Fibroblast of the aortic adventitia (primary cell): ENCODE measurements at places on chromosomes 2 and 18.
A peak's percentile ranks its signal among the peaks of the same experiment; 100 is the strongest.

DNA sequence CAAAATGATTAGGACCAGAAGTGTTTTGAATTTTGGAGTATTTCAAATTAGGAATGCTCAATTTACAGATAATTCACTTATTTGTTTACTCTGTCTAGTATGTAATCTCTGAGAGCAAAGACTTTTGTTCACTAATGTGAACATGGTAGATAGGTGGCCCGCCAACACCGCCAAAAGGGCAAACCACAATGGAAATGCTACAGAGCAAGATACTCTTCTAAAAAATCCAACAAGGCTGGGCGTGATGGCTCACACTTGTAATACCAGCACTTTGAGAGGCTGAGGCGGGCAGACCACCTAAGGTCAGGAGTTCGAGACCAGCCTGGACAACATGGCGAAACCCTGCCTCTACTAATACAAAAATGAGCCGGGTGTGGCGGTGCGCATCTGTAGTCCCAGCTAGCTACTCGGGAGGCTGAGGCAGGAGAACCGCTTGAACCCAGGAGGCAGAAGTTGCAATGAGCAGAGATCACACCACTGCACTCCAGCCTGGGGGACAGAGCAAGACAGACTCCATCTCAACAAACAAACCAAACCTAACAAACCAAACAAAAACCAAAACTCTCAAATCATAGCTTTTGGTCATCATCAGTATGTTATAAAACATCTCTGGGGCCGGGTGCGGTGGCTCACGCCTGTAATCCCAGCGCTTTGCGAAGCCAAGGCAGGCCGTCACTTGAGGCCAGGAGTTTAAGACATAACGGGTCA, 2.4 kb downstream of the CCT4 start:
- no peak for DNase-seq

GRCh38 chr2:26054598-26055348, 20.9 kb downstream of the RAB10 start:
- DNase-seq = peak; percentile 10

- no peak for DNase-seq
These were observed 14.5 kb upstream of the SIX3 start for GRCh38 chr2:44926957-44927356.

GRCh38 chr2:143615562-143615961, 486.3 kb downstream of the ARHGAP15 start:
- peak; percentile 4 for DNase-seq

DNA sequence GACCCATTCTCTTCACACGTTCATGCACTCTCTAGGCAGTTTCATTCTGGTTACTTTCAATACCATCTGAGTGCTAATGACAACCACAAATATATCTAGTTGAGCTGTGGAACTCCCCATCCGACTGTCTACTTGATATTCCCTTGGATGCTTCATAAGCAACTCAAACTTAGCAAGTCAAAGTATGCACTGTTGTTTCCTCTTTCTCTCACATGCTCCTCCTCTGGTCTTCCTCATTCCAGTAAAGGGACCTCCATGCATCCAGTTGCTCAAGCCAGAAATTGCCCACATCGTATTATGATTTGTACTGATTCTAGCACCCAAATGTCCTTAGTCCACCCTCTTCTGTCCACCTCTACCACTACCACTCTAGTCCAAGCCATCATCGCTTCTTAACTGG, 22.3 kb downstream of the SEMA4F start:
- DNase-seq = no peak

- no peak for DNase-seq
These were observed 39.8 kb downstream of the SLC66A2 start for GRCh38 chr18:79911344-79912270.

GRCh38 chr2:11389551-11390398, 45.3 kb upstream of the ROCK2 start:
- DNase-seq = peak; percentile 80

GRCh38 chr2:62163834-62164233, 32.1 kb upstream of the B3GNT2 start:
- no peak for DNase-seq

DNA sequence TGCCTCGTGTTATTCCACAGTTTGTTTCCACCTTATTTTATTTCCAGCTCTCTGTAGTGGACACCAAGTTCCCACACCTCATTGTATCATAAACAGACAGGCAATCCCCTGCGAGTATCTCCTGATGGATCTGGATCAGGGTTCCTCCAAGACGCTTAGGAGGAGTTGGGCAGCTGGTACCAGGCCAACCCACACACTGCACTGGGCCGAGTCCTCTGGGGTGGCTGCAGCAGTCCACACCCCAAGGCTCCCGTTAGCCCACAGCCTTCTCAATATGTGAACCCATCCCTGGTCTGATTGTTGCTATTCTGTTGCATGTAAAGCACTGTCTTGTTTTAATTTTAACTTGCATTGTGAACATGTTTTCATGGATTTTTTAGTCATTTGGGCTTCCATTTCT, 178.8 kb upstream of the RAB6C start:
- DNase-seq = no peak

DNA sequence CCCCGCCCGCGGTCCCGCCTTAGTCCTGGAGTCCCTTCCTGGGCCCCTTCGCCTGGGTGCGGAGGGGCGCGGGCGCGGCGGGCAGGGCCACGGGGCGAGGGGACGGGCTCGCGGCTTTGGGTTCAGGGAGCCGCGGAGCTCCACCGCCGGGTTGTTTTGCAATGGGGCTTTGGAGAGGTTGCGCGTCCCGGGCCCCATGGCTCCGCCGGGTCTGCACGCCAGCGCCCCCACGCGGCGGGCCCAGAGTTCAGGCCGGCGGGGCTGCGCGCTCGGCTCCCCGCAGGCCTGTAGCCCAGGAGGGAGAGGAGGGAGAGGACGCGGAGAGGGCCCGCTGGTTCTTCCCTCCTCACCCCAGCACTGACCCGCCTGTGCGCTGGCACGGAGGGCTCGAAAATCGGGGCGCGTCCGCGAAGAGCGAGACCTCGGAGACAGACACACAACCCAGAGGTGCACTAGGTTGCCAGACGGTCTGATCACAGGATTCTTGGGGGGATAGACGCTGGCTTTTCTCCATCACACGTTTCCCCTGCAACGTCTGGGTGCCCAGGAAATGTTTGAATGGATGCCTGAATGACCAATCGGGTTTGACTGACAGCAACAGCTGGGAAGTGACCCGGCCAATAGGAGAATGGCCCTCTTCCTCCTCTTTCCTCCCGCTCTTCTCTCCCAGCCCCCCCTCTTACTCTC, 4.9 kb upstream of the SIX2 start:
- peak; percentile 65 for DNase-seq

DNA sequence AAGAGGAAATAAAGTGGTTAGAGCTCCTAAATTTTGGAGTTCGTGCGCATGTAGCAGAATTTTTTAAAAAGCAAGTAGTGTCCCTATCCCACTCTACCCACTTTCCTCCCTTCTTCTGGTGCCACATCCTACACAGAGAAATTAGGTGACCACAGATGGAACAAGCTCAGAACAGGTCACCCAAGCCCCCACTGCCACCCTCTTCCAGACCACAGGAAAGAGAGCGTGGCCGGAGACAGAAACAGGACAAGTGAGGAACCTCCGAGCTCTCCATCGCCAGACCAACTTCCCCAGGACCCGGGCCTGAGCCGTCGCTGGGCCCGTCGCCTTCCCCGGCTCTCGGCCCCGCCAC, 433 bp downstream of the NPC1 start:
- DNase-seq = no peak

GRCh38 chr2:152696476-152696875, 20.8 kb downstream of the PRPF40A start:
- DNase-seq = no peak

- DNase-seq = peak; percentile 6
These were observed 794.8 kb downstream of the SATB2 start for GRCh38 chr2:198662905-198663304.

DNA sequence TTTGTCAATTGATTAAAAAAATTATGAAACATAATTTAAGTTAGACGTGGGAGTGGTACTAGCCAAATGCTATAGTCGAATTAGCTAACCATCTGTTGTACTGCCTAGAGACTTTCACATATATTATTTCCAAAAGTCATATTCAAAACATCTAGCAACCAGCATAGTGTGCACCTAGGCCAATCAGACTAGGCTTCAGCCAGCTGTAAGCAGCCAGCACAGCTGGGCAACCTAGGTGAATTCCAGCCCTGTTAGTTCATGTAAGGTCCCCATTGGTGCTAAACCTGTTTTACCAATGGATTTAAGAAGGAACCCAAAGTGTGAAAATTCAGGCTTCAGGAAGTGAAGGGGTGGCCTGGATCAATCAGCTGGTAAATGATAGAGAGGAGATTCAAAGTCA, 144.3 kb downstream of the BCL2 start:
- DNase-seq = no peak

- no peak for DNase-seq
These were observed 239.1 kb downstream of the TGIF1 start for GRCh38 chr18:3689091-3689490.

GRCh38 chr2:70942396-70943204, 6.9 kb downstream of the ATP6V1B1 start:
- peak; percentile 21 for DNase-seq

DNA sequence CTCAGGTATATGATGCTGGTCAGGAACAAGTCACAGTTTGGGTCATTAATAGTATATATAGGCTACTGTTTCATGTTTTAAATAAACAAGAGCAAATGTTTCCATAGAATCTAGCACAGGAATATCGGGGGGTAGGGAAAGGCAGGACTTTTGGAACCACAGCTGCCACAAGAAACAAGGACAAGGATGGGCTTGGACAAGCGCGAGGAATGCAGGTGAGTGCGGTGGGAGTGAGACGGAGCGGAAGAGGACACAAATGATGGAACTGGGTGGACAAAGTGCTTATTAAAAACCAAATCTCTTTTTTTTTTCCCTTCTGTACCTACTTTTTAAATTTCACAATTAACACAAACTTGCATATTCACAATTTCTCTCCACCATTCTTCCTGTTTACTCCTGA, 49.1 kb downstream of the SNORC start:
- no peak for DNase-seq
